ENCODE measurements at places on chromosomes 7 and 10. TPM values are rescaled to one million over a fixed set of nuclear protein-coding genes. Genes with fewer than 3 reads are reported as not detected.

DNA sequence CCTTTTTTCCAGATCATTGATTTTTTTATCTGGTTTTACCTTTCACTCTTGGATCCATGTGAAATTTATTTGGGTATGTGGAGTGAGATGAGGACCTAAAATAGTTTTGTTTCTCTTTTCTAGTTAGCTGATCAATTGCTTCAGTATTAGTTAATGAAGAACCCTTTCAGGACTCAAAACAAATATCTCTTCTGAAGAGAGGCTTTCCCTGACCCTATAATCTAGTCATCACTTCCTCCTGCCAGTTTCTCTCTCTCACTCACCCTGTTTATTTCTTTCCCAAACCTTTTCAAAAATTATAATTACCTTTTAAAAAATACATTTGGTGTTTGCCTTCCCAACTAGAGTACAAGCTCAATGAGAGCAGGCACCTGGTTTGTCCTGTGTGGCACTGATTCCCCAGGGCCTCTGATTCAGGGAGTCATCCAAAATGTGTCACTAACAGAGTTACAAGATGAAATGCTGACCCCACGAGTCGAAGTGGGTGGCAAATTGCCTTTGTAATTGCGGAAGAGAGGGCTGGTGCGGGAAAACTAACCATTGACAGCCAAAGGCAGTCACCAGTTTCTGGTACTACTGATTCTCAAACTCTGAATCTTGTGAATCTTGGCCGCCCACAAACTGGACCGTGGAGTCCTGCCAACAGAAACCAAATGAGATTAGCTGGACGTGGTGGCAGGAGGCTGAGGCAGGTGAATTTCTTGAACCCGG, 2.4 kb downstream of the TMEM140 start:
- no peak for DNase-seq

- DNase-seq: no peak
Measured at GRCh38 chr10:78449554-78449953, 415.9 kb downstream of the RPS24 start.

DNA sequence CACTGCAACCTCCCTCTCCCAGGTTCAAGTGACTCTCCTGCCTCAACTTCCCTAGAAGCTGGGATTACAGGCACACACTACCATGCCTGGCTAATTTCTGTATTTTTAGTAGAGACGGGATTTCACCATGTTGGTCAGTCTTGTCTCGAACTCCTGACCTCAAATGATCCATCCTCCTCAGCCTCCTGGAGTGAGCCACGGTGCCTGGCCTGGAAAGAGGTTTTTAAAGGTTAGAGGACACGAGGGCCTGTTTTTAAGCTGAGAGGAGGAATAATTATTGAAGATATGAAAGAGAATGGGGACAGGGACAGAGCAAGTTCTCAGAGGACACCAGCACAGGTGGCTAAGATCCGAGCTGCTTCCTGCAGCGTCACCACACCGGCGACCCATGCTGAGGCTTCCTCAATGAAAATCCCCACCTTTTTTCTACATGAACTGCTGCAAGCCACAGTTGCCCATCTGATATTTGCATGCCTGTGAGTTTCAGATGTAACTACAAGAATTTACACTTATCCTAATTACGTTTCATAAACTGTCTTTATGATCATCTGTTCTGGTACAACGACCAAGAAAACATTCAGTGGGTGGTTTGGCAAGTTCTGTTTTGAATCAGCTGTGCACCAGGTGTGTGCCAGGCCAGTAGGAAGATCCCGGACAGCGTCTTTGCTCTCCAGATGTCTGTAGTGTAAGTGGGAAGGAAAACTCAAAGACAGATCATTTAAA, 76.0 kb downstream of the HIP1 start:
- no peak for DNase-seq

- DNase-seq: no peak
Measured at GRCh38 chr10:81306971-81307782, 567.8 kb upstream of the NRG3 start.

DNA sequence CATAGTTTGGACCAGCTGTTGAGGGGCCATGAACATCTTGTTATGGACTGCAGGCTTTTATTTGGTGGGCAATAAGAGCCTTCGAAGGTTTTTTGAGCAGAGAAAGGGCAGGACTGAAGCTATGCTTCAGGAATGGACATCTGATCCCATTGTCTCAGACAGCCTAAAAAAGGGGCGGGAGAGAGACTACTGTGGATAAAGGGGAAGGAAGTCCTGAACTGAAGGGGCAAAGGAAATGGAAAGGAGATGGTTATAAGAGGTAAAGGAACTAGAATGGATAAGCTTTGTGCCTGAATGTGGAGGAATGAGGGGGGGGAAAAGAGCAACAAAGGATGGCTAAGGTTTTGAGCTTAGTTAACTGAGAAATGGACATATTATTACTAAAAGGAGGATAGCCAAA, 172.5 kb downstream of the SKAP2 start:
- DNase-seq: no peak

- no peak for DNase-seq
Measured at GRCh38 chr10:30694518-30695228, 65.1 kb upstream of the LYZL2 start.

DNA sequence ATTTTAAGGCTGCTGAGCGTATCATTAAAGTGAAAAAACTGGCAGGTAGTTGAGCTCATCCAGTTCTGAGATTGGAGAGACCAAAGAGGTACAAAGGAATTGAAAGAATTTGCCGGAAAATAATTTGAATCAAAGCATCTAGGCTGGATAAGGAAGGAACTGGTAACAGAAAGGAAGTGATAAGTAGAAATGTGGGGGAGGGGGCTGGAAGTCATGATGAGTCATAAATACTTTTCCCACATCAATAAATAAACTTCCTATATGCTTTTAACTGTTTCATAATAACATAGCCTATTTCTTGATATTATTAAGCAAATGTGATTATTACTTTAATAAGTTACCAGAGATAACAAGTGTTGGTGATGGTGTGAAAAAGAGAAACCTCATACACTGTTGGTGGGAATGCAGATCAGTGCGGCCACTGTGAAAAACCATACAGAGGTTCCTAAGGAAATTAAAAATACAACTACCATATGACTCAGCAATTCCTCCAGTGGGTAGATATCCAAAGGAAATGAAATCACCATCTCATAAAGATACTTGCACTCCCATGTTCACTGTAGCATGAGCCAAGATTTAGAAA, 27.0 kb downstream of the ZNF438 start:
- peak; percentile 90 for DNase-seq

DNA sequence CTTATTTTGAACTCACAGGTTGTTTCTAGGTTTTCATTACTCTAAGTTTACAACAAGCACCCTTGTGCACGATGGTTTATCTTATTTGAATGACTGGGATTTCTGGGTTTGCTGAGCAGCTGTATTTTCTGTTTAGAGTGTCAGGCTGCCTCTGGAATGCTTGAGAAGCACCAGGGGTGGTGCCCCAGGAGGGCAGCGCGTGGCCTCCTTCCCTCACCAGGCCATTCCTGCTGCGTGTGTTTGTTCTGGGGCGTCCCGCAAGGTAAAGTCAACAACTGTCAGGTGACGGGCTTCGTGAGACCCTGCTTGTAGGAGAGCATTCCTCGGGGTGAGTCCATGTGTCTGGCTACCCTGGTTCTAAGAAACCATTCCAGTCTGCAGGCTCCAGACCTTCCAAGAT, 54.9 kb downstream of the FAM171A1 start:
- DNase-seq: no peak

Gene PLCE1
- total RNA-seq: 4.5 TPM

Gene CPA1
- total RNA-seq: not detected

Gene ACSM6
- total RNA-seq: not detected

Gene ZNF727
- not detected for total RNA-seq

Gene ATXN7L1
- total RNA-seq: 4.3 TPM
